Esophagus squamous epithelium (tissue), 5 donors: ENCODE measurements at places on chromosomes 16 and 17.

- DNase-seq, result no peak
These were observed 54.1 kb upstream of the NUDT7 start for GRCh38 chr16:77668201-77668600.

DNA sequence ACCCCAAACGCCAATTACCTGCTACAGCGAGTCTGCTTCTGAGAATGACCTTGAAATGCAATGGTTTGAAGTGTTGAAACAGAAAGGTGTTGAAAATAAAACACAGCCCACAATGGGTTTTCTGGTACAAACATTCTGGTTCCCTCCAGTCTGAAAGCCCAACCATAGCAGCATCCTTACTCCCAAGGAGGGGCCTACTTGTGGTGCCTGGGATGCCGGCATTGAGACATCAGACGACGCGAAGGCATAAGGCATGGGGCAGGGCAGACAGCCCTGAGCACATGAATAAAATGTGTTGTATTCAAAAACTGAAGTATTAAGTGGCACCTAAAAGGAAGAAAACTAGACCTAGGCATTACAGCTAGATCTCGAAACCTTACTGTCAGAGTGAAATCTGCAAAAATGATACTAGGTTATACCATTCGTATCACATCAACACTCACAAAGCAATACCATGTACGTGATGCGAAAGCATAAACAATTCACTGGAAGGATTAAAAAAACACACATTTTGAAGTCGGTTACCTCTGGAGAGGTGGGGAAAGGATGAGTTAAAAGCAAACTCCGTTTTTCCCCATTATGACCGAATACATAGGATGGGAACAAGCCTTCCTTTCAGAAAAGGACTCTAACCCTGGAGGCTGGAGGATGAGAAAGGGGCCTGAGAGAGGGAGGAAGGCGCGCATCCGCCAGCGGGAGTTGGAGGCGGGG is 702 bp downstream of the NUDT21 start:
- no peak for DNase-seq

- DNase-seq, result no peak
These were observed 28.0 kb upstream of the B4GALNT2 start for GRCh38 chr17:49104511-49105074.

DNA sequence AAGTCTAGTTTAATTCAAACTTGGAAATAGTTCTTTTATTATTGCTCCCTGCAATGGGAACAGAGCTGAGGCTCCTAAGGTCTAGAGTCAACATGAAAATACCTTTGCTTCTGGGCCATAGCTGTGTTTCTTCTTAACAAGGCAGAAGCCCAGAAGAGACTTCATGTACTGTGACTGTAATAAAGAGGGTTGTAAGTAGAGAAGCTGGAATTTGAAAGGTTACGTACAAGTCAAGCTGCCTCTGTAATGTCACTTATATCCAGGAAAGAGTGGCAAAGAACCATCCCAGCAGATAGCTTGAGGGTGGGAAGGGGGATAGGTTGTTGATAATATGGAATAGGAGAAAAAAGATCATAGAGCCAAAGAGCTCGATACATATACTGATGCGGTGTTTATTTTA is 248.6 kb downstream of the WWOX start:
- no peak for DNase-seq

DNA sequence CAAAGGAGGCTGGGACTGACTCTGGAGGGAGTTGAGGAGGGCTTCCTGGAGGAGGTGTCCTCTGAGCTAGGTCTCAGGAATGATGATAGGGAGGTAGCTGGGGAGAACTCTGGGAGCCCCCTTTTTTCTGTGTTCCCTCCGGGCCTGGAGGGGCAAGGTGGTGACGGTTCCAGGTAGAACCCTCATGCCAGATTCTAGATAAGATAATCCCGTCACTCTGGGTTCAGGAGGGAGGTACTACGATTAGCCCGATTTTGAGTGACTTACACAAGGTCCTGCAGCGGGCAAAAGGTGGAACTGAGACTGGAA is 18.7 kb upstream of the ADGRG3 start:
- DNase-seq, result no peak

DNA sequence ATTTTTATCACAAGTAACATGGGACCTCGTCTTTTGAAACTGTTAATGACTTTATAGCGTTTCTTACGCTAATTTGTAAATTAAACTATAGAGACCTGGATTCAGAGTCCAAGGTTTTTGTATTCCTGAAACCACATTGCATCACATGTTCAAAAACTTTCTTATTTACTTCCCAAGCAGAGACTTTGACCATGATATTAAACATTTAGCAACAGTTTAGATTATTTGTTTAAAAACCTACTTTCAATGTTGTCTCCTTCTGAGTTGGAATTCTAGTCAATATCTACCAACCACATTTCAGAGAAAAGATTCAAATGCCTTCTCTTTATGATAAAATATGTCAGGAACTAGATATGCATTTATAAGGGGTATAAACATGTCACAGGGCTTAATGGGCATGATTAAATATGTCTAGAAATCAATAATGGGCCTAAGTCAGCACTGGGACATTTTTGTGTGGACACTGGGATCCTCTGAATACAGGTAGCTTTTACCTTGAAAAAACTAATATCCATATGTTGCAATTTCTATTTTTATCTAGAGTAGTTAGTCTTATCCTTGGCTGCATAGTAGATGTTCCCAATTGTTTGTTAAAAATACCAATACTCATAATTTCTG is 6.3 kb upstream of the APOH start:
- no peak for DNase-seq

GRCh38 chr16:6573577-6573976 is 759.1 kb upstream of the RBFOX1 start:
- no peak for DNase-seq

GRCh38 chr16:12829096-12829888 is 25.6 kb upstream of the CPPED1 start:
- DNase-seq, result no peak

- DNase-seq, result no peak
These were observed 475.0 kb upstream of the TOM1L1 start for GRCh38 chr17:54425671-54426070.

GRCh38 chr16:8998108-8998507 is 34.4 kb upstream of the USP7 start:
- no peak for DNase-seq

DNA sequence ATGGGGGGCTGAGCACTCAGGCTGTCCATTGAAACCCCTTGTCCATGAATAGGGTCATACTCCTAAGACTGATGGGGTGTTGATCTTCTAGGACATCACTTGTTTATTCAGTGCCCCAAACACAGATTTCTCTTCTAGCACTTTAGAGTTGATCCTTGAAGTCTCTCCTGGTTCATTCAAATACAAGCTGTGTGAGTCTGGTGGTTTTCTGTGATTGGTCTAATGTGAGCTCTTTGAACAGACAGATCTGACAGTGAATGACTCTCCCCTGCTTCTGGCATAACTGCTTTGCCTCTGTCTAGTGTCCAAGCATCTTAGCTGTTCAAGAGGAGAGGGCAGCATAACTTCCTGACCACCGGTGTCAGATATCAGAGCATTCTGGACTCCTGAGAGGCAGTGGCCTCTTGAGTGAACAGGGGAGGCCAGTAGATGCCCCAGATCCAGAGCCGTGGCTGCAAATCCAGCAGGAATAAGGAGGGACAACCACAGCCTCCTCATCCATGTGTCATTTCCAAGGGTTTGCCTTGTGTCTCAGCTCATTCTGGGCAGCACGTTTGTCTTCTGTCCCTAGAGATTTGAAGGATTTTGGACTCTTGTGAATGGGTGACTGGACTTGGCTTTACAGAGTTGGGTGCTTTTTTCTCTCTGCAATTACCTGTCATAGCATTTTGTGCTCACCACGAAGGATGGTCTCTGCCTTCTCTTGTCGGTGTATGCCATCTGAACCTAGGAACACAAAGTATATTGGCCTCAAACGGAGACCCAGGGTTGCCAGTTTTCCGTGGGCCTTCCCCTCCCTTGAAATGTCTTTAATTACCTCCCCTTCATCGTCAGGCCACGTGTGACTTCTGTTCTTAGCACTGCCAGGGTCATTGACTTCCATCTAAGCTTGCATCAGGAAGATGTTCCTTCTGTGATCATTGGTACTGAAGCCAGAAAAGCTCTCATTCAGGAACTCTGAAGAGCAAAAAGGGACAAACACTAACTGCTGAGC is 13.9 kb upstream of the CLEC18C start:
- no peak for DNase-seq

GRCh38 chr17:75752802-75753513 is 12.0 kb downstream of the GALK1 start:
- no peak for DNase-seq
